ENCODE measurements at places on chromosomes 16 and 17. TPM values are rescaled to one million over a fixed set of nuclear protein-coding genes. Genes with fewer than 3 reads are reported as not detected.

DNA sequence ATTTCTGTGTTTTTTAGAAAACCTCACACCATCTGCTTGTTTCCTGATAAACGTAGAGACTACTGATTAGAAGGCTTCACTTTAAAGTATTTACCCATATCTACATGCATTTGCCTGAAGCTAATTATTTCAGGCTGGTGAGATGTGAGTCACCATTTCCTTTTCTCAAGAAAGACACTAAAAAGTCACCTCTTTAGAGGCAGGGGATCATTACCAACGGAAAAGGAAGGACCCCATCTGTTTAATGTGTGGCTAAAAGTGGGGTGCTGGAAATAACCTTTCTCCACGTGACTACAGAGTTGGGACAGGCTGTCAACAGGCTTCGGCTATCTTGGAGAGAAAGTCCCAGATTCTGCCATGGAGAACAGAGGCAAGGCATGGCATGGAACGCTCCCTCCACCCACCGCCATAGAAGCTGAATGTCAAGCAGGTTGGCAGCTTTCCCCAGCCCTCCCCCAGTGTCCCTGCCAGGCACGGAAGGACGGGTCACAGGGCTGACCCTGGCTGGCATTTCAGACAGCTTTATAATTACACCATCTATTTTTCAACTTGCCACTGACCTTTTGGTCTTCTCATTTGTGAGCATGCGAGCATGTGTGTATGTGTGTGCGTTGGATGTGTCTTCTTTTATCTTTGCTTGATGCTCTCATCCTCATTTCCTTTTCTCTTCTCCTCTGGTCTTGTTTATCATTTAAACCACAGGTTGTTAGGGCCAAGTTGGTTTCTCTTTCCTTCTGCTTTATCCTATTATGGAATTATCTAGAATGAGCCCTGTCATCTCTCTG lies 157.0 kb downstream of the CPPED1 start:
- no peak for DNase-seq

GRCh38 chr16:73179705-73180331 lies 131.9 kb upstream of the ZFHX3 start:
- DNase-seq: no peak

- DNase-seq: no peak
Observed at GRCh38 chr16:64312980-64313379, 808.9 kb downstream of the CDH11 start.

GRCh38 chr16:67650023-67650422 lies 5.1 kb downstream of the CARMIL2 start:
- no peak for DNase-seq

- no peak for DNase-seq
Observed at GRCh38 chr16:11744075-11744470, 1.4 kb upstream of the TXNDC11 start.

DNA sequence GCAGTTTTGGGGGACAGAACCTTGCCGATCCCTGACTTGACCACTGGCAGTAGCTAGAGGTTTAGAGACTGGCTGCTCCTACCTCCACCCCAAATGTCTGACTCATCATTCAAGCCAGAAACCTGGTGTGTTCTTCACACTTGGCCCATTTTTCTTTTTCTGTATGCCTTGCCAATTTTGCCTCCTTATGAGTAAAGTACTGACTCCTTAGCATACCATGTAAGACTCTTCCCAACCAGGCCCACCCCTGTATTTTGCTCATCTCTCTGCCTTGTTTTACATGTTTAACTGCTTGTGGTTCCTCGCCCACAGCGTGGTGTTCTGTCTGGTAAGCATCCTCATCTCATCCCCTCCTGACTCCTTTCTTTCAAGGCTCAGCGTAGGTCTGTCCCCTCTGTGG lies 37.9 kb downstream of the NUP88 start:
- no peak for DNase-seq

DNA sequence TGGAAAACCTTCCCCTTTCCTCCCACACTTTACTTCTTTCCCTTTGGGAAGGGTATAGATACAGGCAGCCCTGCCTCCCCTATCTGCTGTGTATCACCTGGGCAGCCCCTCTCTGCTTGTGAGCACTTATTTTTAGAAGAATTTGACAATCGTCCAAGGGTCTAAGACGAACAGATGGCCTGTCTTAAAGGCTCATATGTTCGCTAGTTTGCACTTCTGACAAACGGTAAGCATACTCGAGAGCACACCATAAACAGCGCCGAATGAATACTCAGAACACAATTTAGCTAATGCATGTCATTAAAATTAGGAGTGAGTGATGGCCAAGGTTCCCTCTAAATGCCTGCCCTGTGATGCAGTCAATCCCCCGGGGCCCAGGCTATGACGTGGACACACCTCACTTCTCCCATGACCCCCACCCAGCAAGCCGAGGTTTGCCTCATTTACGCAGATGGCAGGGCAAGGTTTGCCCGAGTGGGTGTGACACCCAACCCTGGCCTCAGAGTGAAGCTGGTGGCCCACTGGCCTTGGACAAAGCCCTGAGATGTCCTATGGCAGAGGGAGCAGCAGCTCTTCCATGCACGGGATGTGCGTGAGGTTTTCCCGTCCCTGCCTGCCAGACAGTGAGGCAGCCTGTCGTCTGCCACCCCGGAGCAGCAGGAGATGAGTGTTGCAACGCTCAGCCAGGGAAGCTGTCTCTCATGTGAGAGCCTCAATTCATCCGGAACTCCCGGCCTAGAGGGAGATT lies 125.2 kb downstream of the C16orf78 start:
- DNase-seq: no peak

DNA sequence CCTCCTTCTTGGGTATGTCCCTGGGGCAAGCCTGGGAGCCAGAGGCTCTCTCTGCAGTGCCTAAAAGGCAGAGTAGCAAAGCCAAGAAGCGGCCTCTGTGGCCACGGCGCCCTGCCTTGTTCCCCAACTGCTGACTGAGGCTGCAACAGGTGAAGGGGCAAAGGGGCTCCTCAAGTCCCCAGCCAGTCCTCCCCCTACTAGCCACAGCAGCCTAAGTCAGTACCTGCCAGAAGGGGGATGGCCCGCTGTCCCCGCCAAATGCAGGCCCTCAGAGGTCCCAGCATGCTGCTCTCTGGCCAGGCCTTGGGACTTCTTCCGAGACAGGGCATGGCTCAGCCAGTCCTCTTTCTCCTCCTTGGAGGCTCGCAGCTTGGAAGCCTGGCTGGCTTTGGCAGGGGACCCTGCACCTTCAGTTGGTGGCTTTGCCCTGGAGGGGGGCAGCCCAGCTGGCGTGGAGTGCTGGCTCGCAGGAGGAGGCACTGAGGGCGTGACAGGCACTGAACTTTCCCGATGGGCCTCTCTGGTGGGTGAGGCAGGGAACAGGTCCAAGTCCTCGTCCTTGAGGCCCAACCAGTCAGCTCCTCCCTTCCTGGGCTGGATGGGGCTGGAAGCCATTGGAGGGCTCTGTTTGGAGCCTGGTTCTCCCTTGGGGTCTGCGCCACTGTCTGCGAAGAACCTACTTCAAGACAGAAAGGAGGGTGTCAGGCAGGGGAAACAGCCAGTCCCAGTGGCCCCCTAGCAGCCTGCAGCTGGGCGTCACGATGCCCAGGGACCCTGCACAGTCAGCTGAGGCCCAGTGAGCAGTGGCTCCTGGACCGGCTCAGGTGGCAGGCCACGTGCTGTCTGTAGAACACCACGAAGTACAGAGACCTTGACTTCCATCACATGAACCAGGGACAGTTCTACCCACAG lies 17.6 kb downstream of the FBF1 start:
- no peak for DNase-seq

DNA sequence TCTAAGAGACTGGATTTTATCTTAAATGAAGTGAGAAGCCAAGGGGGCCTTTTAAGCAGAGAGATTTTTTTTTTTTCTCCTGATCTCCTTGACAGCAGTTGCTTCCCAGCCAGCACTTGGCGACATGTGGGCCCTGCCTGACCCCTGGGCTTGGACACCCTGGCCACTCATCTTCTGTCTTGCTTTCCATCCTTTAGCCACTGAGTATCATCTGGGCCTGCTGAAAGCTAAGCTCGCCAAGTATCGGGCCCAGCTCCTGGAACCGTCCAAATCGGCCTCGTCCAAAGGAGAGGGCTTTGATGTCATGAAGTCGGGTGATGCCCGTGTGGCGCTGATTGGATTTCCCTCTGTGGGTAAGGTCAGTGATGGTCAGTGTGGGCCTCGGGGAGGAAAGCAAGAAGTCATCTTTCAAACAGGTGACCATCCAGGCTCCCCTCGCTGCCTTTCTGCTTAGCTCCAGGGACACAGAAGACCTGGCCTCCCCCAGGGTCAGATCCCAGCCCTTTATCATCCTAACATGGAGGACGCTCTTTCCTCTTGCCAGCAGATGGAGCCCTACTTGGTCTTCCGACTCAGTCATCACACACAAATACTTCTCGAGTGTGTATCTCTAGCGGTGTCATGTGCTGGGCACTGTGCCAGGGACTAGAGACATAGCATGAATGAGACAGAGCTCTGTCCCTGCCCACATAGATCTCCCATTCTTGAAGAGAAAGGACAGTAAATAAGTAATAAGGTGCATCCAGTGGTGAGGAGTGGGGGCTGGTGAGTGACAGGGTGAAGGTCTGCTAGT lies 6.1 kb downstream of the DRG2 start:
- DNase-seq: no peak

- no peak for DNase-seq
Observed at GRCh38 chr17:44992242-44992939, 24.3 kb upstream of the C1QL1 start.

DNA sequence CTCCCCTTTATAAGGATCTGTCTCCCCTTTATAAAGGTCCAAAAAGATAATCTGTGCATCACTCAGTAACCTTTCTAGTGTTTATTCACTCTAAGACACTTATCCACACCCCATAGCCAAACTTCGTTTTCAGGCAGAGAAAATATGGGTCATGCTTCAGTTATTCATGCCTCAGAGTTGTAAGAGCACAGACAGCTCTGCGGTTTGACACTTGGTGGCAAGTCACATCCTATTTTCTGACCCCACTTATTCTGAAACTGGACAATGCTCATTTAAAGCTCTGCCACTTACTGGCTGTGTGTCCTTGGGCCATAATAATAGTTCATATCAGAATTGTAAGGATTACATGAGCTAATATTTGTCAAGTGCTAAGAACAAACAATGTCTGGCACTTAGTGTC lies 2.0 kb upstream of the KRTAP2-1 start:
- DNase-seq: no peak

- no peak for DNase-seq
Observed at GRCh38 chr17:55706808-55707773, 15.6 kb downstream of the TMEM100 start.

GRCh38 chr16:87528690-87529579 lies 36.1 kb upstream of the ZCCHC14 start:
- no peak for DNase-seq

Gene PNMT
- polyA plus RNA-seq: 2.1 TPM

Gene UNC45B
- 0.21 TPM for polyA plus RNA-seq

Gene TNK1
- 5.2 TPM for polyA plus RNA-seq

Gene CSNK2A2
- polyA plus RNA-seq: 73.1 TPM

Gene GAA
- 31.4 TPM for polyA plus RNA-seq

Gene SKAP1
- 13.6 TPM for polyA plus RNA-seq

Gene MARF1
- polyA plus RNA-seq: 49.4 TPM

Gene PIK3R5
- polyA plus RNA-seq: 1.1 TPM

Gene PPM1E
- polyA plus RNA-seq: 4.0 TPM

Gene SLC5A10
- polyA plus RNA-seq: 0.18 TPM

Gene PCTP
- polyA plus RNA-seq: 35.7 TPM

Data from right renal cortex interstitium (tissue), 3 donors.